HEK293T (cell line): ENCODE measurements at places on chromosomes 4 and X.
A peak's percentile ranks its signal among the peaks of the same experiment; 100 is the strongest.

GRCh38 chr4:149884046-149884445 lies 68.4 kb upstream of the IQCM start:
- no peak for DNase-seq

- DNase-seq: no peak
Measured at GRCh38 chr4:52780206-52780605, 29.0 kb upstream of the ERVMER34-1 start.

- DNase-seq: no peak
Measured at GRCh38 chrX:115649461-115650063, 88.6 kb downstream of the PLS3 start.

DNA sequence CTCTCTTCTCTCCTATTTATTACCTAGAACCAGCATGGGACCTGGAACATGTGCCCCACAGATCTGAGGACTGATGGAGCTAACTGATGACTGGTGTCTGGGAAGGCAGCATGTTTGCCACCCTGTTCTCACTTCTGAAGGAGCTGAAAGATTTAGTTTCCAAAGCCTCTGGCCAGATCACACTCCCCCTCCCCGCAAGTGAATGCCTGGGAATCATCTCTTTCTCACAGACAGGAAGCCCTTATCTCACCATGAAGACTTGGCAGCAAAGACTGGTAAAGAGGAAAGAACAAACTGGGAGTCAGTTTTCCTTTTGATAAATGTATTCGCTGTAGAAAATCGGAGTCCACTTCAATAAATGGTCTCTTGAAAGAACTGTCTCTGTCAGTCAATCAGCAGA lies 21.0 kb upstream of the PCYT1B start:
- no peak for DNase-seq

DNA sequence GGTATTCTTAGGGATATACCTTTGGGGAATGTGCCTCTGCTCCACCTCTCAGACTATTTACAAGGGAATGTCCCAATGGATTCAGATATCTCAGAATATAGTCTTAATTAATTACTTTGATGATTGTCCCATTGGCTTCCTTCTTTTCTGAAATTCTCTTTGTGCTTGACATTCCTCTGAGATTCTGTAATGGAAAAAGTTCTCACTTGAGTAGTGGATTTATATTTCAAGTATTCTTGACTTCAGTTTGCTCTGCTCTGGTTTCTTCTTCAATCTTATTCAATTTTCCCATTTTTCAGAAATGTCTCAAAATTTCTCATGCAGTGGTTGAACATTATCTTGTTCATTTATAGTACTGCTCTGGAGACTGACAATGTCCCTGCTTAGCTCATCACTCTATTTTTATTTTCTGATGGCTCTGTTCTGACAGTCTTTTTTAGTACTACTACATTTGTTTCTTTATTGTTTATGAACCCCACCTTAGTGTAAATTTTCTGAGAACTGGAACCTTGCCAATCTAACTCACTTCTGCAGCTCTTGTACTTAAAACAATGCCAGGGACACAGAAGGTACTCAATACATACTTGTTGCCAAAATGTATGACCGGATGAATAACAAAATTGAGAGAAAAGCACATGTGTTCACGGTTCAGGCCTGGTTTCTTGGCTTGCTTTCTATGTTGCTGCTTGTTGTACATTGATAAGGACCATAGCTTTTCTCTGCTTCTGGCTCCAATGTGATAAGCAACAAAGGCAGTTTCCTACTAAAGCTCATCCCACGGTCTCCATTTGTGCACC lies 471.7 kb downstream of the GASK1B start:
- no peak for DNase-seq

DNA sequence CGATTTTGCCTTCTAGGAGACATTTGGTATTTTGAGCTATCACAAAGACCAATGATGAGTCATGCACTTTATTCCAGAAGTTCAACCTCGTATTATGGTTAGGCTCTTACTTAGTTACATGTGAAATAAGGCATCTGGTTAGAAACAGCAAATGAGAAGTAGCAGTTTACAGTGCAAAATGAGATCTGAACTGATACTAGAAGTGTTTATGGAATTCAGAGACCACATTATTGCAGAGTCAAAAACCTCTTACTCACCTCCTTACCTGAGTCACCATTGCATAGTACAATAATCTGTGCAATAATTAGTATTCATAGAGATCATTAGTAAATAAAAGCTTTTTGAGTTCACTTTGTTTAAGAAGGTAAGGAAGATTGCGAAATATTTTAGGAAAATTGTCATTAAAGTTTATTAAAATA lies 38.7 kb downstream of the SEC24B start:
- DNase-seq: no peak

GRCh38 chrX:132615391-132616131 lies 126.7 kb upstream of the MBNL3 start:
- DNase-seq: peak; percentile 68

- DNase-seq: no peak
Measured at GRCh38 chrX:20500171-20500865, 233.6 kb upstream of the RPS6KA3 start.

- no peak for DNase-seq
Measured at GRCh38 chr4:139085141-139085540, 69.6 kb downstream of the NOCT start.

GRCh38 chr4:8013976-8014726 lies 74.5 kb upstream of the AFAP1 start:
- no peak for DNase-seq

DNA sequence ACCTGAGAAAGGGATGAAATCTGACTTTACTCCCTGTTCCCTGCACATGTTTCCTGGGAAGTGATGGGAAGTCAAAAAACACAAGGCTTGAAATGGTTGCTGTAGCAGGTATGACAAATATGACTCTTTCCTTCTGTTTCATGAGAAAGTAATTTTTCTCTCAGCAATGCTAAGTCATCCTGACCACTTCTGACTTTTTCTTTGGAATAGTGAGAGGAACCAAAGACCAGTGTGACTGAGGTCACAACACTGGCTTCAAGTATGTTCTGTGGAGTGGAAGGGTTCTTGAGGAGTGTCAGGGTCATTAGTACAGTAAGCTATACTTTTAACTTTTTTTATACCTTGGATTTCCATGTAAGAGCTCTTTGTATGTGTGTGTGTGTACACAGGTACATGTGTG lies 225.3 kb downstream of the PPP3CA start:
- no peak for DNase-seq

DNA sequence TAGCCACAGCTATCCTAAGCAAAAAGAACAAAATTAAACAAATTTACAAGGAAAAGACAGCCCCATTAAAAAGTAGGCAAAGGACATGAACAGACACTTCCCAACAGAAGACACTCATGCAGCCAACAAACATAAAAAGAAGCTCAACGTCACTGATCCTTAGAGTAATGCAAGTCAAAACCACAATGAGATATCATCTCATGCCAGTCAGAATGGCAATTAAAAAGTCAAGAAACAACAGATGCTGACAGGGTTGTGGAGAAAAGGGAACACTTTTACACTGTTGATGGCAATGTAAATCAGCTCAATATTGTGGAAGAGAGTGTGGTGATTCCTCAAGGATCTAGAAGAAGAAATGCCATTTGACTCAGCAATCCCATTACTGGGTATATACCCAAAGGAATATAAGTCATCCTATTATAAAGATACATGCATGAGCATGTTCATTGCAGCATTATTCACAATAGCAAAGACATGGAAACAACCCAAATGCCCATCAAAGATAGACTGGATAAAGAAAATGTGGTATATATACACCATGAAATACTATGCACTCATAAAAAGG lies 163.0 kb upstream of the TET2 start:
- DNase-seq: no peak

DNA sequence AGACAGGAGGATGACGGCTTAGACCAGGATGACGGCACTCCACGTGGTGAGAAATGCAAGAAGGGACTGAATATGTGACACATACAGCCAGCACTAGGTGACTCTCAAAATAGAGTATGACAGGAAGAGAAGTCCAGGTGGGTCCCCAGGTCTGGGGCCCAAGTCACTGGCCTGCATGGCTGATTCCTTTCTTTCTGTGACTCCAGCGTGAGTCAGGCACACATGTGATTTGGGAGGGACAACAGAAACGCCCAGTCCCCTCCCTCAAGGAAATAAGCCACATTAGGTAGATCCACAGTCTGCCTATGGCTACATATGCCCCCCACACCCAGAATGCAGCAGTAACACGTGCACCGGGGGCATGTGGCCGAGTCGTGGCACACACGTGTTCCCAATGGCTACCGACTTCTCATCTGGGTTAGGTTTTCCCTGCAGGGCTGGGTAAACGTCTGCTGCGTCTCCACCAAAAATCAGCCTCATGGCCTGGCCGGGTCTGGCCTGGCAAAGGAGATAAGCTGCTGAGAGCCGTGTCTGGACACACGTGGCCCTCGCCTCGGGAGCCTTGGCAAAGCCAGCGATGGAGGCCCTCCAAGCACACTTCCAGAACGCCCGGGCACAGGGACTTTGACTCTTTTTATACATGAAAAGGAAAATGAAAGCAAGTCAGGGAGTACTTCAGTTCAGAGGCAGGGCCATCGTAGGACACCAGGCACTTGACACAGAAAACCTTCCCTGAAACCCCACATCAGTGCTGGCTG lies 19.3 kb downstream of the SEL1L3 start:
- DNase-seq: no peak

DNA sequence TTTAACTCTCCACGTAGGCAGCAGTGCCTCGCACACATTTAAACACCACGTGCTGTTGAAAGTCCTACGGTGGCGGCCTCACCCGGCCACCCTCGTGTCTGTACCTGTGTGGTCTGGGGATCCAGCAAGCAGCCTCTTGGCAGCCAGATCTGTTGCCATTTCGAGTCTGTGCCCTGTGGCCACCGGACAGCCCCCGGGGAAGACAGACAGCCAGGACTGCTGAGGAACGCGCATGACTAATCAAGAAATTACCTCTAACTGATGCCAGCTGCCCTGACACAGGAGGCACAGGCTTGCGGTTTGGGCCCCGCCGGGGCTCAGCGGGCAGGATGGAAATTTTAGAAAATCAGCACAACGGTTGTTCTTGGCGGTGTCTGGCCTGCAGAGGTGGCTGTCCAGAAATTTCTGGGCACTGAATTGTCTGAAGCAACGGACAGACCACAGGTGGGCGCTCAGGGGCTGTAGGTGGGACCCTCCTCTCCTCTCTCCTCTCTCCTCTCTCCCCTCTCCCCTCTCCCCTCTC lies 15.6 kb upstream of the ASMTL start:
- no peak for DNase-seq

DNA sequence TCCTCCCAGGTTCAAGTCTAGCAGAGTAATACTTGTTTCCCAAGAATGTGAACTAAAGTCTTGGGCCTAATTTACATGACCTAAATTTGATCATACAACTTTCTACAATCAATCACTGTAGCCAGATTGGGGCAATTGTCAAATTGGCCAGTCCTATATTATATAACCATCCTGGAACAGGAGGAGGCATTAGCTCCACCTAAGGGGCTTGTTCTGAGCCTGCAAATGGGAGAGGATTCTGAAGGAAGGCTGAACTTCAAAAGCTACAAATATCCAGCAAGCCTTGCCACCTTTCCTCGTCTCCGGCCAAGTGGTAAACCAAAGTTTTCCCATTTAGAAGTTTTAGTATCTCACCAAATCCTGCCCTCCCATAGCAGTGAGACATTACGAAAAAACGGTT lies 1289.6 kb upstream of the TENM3 start:
- DNase-seq: no peak

- DNase-seq: no peak
Measured at GRCh38 chr4:15414551-15415091, 13.2 kb upstream of the C1QTNF7 start.

- DNase-seq: no peak
Measured at GRCh38 chr4:140968371-140968770, 164.9 kb downstream of the RNF150 start.

- no peak for DNase-seq
Measured at GRCh38 chr4:11769434-11769833, 340.7 kb upstream of the HS3ST1 start.

DNA sequence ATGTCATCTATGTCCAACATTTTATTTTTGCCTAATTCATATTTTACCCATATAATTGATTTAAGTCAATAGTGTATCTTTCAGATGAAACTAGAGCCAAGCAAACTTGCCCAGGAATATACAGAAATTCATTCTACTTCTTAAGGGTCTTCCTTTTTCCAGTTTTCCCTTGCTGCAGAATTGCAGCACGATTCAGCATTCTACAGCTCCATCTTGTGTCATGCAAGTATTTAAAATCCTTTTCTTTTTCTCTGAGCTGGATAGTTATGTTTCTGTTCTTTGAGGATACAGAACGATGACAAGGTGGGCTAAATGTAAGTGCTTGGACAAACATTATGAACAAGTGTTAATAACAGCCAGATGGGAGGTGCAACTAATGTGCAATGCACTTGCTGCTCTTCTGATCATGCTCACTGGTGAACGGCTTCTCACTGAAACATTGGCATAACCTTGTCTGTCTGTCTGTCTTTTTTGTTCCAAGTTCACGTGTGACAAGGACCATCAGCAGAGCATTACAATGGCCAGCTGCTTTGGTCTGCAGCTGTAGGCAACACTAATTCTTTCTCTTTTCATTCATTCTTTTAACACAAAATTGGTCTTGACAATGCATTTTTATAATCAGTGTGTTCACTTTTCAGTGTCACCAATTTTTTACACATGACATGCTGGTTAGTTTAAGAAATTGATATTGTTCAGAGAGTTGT lies 1821.7 kb downstream of the ARAP2 start:
- DNase-seq: no peak

DNA sequence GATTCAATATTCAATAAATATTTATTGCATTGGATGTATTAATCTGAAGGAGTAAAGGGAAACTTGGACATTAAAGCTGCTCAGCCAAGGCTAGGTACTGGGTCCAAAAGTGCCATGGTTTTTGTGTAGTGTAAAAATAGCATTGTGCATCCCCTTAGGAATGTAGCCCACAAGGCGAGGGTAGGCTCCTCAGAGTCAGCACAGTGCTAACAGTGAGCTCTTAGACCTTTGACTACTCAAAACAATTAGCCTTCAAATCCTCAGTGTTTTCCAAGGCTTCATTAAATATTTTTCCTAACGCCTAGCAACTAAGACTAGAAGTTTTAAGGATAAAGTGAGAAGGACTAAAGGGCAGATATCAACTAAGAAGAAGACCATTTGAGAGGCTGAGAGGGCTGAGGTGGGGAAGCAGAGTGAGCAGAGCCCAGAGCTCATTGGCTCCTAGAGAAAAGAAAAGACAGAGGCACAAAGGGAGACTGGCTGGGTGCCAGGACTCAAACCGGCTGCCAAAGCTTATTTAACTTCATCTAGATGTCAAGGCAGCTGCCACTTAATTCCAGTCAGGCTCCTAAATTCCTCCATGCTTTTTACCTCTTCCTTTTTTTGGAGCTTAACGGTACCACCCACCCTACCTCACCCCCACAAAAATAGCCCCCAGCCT lies 17.0 kb downstream of the PRKG2 start:
- no peak for DNase-seq

- no peak for DNase-seq
Measured at GRCh38 chr4:174808836-174809235, 20.2 kb downstream of the GLRA3 start.

- no peak for DNase-seq
Measured at GRCh38 chr4:138716559-138717335, 298.8 kb upstream of the NOCT start.

DNA sequence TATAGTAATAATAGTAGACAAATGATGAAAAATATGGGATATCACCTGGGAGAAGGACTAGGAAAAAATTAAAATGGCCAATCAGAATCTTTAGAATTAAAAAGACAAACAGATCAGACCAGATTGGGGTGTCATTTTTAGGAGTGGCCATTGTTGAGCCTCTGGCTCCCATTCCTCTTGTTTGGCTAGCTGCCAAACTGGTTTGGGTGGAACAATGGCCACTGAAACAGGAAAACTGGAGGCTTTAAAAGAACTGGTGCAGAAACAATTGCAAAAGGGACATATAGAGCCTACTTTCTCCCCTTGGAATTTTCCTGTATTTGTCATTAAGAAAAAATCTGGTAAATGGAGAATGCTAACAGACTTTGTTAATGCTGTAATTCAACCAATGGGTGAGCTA lies 294.8 kb upstream of the DKK2 start:
- no peak for DNase-seq
